DMS153 (cell line): ENCODE measurements at places on chromosomes 2 and 18.
A peak's percentile ranks its signal among the peaks of the same experiment; 100 is the strongest.

- DNase-seq = no peak
These were observed 1520.1 kb upstream of the ZEB2 start for GRCh38 chr2:146040051-146040450.

- DNase-seq = no peak
These were observed 261.6 kb downstream of the LTBP1 start for GRCh38 chr2:33208400-33208799.

GRCh38 chr2:35946478-35946877, 409.1 kb upstream of the CRIM1 start:
- no peak for DNase-seq

- no peak for DNase-seq
These were observed 8.7 kb upstream of the MTERF4 start for GRCh38 chr2:241110607-241111439.

DNA sequence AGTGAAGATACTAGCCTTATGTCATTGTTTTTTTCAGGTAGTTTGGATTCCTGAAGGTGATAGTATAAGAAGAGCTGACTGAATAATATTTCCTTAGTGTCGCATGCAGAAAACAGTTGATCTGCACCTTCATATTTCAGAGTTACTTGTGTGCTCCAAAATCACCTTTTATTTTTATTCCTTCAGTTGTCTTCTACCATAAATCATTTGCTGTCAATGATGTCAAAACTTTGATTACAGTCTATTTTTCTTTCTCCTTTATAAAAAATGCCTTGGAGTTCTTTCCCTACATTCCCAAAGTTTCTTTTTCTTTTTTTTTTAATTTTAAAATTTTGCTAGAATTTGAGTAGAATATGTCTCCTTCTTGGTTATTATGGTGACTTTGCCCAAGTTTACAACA, 142.3 kb downstream of the GULP1 start:
- no peak for DNase-seq

DNA sequence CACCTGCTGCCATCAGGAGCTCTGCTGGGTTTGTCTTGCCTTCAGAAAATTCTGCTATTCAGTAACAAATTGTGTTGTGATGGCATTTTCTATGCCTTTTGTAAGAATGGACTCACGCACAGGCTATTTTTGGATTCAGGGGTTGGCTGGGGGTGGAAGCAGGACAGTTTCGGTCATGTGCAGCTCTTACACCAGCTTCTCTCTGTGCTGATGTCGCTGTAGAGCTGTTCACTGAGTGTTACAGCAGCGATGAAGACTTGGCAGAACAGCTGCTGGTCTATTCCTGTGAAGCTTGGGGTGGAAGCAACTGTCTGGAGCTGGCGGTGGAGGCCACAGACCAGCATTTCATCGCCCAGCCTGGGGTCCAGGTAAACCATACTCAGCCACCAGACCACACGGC, 49.2 kb downstream of the TRPM8 start:
- no peak for DNase-seq

DNA sequence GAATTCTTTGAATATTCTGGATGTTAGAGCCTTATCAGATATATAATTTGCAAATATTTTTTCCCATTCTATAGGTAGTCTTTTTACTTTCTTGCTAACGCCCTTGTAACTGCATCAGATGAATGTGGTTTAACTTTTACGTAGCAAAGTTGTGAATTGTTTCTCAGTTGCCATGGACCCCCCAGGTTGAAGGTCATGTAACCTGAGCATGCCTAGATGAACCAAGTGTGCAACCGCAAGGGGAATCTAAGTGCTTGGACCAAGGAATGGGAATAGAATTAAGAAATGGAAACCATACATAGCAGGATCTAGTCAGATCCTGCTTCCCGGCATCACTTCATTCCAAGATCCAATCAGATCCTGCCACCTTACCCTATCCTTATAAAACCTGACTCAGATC, 65.1 kb upstream of the TNP1 start:
- DNase-seq = no peak

GRCh38 chr2:67006373-67006960, 390.7 kb upstream of the ETAA1 start:
- DNase-seq = no peak

DNA sequence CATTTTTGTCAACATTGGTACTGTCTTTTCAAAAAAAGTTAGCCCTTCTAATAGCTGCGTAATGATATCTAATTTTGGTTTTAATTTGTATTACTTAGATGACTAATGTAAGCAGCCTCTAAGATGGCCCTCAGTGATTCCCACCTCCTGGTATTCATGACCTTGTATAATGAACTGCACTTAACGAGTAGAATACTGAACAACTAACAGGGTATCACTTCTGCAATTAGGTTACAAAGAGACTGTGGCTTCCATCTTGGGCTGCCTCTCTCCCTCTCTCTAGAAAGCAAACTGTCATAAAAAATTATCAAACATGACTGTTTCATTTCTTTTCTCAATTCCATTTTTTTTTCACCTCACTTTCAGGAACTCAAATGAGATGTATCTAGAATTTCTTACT, 120.9 kb downstream of the RNF152 start:
- no peak for DNase-seq

- DNase-seq = peak; percentile 10
These were observed 172.0 kb downstream of the ZFP36L2 start for GRCh38 chr2:43054367-43054766.

GRCh38 chr18:3286159-3286558, 24.2 kb downstream of the MYL12B start:
- DNase-seq = no peak

DNA sequence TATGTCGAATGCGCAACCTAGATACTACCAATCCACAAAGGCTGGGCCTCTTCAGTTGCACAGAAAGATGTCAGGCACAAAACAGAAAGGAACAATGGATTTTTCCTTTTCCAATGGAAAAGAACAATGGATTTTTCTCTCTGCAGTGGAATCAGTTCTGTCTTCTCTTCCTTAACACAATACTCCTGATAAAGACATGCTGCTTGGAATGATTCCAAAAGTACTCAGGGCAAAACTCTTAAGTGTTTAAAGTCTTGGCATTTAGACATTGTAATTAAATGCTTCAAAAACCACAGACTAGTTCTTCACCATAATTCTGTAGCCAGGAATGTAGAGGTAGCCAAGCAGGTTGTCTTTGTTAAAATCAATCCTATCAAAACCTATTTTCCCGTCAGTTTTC, 46.7 kb upstream of the FLACC1 start:
- no peak for DNase-seq

- DNase-seq = no peak
These were observed 35.4 kb upstream of the ITGAV start for GRCh38 chr2:186554429-186554828.

DNA sequence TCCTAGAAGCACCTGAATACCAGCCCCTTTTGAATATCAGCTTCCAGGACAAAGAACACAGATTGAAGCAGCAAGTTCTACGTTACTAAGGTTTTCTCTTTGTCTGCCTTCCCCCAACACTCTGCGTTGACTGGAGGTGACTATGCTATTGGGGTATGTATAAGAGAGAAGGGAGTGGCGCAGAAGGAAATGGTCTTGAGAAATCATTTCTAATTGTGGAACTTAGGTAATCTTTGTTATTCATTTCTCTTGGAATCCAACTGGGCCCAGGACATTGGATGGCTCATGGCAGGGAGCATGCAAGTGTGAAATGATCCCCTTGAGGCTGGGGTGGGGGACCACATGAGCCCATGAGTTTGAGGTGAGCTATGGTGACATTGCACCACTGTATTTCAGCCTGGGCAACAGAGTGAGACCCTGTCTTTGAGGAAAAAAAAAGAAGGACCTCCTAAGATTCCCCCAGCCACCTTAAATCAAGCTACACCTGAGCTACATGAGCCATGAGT, 29.7 kb downstream of the XDH start:
- DNase-seq = no peak

- no peak for DNase-seq
These were observed 181.3 kb upstream of the HAAO start for GRCh38 chr2:42973726-42974125.

- DNase-seq = no peak
These were observed 3.3 kb downstream of the HES6 start for GRCh38 chr2:238236571-238236970.

- no peak for DNase-seq
These were observed 61.8 kb downstream of the CAB39 start for GRCh38 chr2:230774348-230774951.

DNA sequence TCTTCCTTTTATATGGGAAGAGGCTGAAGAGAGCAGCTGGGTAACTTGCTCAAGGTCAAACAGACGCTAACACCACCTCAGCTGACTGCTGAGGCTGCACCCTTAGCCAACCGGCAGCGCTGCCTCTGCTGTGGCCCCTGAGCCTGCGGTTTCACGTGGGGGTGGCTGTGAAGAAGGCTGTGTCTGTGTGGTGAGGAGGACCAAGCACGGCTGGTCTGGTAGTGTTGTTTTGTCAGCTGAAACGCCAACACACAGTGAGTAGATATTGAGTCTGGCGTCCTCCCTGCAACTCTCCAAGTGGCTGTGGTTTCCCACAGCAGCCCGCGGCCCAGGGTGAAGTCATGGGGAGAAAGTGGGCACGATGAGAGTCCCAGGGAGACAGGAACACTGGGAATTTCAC, 69.6 kb downstream of the THNSL2 start:
- DNase-seq = no peak

GRCh38 chr2:6845312-6845711, 20.4 kb downstream of the CMPK2 start:
- no peak for DNase-seq

GRCh38 chr2:37349231-37349860, 4.9 kb downstream of the QPCT start:
- DNase-seq = peak; percentile 87

- DNase-seq = no peak
These were observed 9.6 kb downstream of the ACKR3 start for GRCh38 chr2:236579048-236579745.

DNA sequence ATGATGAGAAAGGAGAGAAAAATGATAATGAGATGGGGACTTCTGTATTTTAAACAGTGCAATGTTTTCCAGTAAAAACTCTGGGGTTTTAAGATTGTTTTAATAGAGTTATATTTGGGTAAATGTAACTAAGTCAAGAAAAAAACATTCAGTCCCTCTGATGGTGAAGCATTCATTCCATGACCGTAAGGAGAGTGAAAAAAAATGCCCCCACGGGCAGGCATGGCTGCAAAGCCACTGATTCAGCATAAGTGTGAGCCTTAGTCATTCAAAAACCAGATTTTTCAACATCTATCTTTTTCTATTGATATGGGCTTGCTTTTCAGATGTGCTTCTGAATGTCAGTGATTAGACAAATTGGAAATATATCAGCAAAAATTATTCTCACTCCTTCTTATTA, 957.8 kb downstream of the SLC4A3 start:
- no peak for DNase-seq

DNA sequence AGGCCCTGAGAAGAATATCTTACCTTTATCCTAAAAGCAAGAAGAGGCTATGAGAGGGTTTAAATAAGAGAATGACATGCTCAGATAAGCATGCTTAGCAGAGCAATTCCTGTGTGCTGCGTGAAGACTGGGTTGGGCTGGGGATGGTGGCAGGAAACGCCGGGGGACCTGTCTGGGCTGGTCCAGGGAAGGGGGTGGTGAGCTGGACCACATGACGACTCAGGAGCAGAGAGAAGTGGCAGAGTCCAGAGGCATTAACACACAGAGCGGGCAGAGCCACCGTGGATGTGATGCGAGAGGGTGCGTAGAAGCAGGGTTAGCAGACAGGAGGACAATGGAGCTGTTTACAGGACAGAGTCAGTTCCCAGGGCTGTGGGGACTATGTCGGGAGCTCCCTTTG, 84.5 kb downstream of the ZBTB7C start:
- peak; percentile 57 for DNase-seq

DNA sequence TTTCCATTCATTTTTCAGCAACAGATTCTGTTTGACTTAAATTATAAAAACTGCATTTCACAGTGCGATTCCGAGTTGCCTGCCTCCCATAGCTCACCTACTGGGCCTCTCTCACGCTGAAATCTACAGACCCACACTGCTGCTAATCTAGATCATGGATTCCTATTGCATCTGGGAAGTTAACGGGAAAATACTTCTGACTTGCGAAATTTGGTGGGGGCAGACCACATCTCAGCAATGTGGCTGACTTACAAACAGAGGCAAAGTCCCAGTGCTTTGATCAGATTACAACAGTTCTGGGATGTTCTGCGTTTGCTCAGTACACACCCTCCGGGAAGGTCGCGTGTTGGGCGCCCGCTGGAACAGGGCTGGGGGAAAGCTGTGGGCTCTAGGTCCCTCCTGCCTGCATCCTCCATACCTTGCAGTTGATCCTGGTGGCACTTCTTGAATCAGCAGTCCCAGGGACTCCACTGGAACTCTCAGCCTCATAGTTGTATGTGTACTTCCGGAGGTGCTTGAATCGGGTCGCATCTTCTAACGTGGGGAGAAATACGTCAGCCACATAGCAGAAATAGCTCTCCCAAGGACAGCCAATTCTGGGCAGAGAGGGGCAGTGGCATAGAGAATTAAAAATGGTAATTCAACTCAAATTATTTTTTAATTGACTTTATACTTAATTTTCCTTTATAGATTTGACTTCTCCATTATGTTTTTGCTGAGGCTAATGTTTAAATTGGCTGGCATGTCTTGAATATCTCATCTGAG, 1.7 kb downstream of the APOB start:
- DNase-seq = no peak

- DNase-seq = no peak
These were observed 52.7 kb downstream of the PHLPP1 start for GRCh38 chr18:62767836-62768557.

- no peak for DNase-seq
These were observed 14.6 kb downstream of the SCLY start for GRCh38 chr2:238075397-238075796.

DNA sequence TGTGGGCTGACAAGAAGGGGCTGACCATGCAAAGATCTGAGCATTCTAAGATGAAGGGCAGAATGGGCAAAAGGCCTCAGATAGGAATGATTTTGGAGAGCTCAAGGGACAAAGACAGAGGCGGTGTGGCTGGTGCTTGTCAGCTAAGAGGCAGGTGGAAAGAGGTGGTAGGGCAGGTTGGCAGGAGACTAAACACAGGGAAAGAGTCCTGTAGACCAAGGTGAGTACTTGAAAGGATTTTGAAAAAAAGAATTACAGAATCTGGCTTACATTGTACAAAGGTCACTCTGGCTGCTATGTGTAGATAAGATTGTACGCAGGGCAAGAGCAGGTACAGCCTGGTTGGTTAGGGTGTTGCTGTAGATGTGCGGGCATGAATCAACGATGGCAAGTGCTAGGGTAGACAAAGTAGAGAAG, 50.6 kb downstream of the STK39 start:
- no peak for DNase-seq

- peak; percentile 96 for DNase-seq
These were observed at the start of gene SIX2 for GRCh38 chr2:45009303-45009927. Gene SIX2 (minus strand): TSS chr2:45009452. CDS start chr2:45009110, 342 bp downstream.

DNA sequence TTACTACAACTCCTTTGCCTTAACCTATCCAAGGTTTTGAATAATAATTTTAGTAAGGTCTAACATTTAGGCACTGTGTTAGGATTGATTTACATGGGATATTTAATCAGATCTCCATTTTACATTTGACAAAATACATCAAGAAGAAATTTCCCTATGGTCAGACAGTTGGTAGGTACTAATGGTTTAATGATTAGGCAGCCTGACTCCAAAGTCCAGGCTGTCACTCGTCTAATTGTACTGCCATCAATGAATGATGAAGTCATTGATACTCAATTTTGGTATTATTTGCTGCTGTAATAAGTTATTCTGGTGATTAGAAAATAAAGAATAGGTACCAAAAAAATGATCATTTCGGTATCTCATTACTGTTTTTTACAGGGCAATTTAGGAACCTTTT, 14.1 kb downstream of the BBS5 start:
- DNase-seq = no peak

GRCh38 chr2:105764059-105764458, 19.3 kb downstream of the NCK2 start:
- DNase-seq = no peak

GRCh38 chr2:223589901-223590300, 12.3 kb downstream of the SCG2 start:
- peak; percentile 26 for DNase-seq

- DNase-seq = no peak
These were observed 75.3 kb downstream of the MBD2 start for GRCh38 chr18:54149078-54149697.
